ENCODE measurements at places on chromosomes 2 and 18. TPM values are rescaled to one million over a fixed set of nuclear protein-coding genes. Genes with fewer than 3 reads are reported as not detected.

- no peak for DNase-seq
Observed at GRCh38 chr2:30548386-30548785, 101.3 kb downstream of the LCLAT1 start.

GRCh38 chr2:102768892-102769291 lies 7.1 kb downstream of the TMEM182 start:
- no peak for DNase-seq

GRCh38 chr18:52190631-52191030 lies 149.4 kb upstream of the DCC start:
- DNase-seq: no peak

DNA sequence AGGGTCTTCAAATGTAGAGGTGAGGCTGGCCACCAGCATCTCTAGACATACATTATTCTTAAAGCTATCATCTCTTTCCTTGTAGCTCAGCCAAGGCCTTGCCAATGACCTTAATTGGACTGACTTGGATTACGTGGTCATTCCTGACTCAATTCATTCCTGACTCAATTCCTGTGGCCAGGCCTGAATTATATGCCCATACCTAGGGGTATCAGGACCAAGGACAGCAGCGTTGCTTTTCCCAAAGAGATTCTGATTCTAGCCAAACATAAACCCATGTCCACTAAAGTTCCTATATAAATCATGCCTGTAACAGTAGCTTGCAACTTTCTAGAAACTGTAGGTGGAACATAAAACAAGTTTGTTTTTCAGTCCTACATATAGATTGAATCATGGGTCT lies 231.7 kb downstream of the ARL6IP6 start:
- DNase-seq: no peak

DNA sequence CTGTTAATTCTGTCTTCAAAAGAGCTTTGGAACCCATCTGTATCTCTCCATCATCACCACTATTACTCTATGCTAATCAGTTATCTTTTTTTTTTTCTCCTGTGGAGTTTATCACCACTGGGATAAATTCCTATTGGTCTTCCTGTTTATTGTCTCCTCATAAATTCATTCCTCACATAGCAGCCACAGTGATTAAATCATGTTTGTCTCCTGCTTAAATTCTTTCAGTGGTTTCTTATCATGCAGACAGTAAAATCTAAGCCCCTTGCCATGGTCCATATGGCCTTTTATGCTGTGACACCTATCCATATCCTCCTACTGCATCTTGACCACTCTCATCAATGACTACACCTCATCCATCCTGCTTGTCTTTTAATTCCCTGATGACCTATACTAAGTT lies 239.8 kb upstream of the ZEB2 start:
- no peak for DNase-seq

DNA sequence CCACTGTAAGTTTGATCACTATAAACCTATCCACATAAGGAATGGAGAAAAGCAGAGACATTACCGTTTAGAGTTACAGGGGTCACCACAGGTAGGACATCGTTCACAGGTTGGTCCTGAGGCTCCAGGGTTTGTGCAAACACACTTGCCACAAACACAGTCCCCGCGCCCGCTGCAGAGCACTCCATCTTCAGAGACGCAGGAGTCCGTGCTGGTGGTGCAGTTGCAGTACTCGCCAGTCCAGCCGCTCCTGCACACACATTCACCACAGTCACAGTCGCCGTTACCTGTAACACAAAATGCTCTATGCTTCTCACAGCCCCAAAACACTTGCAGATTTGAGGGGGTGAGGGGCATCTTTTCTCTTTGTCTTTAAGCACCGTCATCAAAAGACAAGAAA lies 63.9 kb upstream of the PLA2R1 start:
- no peak for DNase-seq

GRCh38 chr18:30271716-30272115 lies 770.8 kb downstream of the DSC3 start:
- no peak for DNase-seq

DNA sequence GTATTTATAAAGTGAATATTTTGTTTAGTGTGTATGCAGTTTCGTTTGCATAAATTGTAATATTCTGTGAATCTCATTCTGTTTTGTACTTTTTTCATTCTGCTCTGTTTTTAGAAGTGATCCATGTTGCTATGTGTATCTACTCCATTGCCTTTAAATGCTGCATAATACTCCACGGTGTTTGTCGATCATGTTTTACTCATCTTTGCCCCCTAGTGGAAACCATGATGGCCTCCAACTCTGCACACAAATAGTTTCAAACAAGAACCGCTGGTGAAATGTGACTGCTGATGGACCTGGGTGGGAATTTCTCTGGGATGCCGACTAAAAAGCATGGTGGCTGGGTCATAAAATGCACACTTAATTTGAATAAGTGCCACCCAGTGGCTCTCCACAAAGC lies 32.0 kb upstream of the SKOR2 start:
- DNase-seq: no peak

DNA sequence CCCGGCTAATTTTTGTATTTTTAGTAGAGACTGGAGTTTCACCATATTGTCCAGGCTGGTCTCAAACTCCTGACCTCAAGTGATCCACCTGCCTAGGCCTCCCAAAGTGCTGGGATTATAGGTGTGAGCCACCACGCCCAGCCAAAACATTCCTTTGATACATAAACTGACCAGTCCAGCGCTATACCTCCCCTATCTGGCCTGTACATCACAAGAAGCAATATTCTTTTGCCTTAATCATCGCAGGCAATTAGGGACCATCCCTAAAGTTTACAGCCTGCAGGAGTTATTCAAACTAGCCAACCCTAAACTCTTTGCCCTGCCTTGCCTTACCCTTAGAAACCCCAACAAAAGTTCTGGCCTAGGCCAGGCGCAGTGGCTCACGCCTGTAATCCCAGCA lies 6.8 kb upstream of the PPM1G start:
- no peak for DNase-seq

- no peak for DNase-seq
Observed at GRCh38 chr2:142796161-142796560, 81.3 kb upstream of the KYNU start.

DNA sequence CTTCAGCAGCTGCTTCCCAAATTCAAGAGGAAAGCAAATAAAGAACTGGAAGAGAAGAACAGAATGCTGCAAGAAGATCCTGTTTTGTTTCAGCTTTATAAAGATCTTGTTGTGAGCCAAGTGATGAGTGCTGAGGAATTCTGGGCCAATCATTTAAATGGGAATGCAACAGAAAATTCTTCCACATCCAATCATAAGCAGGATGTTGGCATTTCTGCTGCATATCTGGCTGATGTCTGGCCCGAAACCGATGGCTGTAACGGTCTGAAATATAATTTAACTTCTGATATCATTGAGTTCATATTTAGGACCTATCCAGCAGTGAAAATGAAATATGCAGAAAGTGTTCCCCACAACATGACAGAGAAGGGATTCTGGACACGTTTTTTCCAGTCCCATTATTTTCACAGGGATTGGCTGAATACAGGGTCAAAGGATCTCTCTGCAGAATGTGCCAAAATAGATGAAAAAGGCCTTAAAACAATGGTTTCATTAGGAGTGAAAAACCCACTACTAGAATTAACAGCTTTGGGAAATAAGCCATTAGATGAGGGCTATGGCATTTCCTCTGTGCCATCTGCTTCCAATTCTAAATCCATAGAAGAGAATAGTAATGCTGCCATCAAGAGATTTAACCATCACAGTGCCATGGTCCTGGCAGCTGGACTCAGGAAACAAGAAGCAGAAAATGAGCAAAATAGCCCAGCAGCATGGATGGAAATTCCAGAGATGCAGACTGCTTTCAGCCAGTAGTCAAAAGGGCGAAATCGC lies 175.6 kb downstream of the MC4R start:
- no peak for DNase-seq

GRCh38 chr2:74205596-74205995 lies 7.2 kb downstream of the MTHFD2 start:
- DNase-seq: peak; percentile 49

- no peak for DNase-seq
Observed at GRCh38 chr18:56321470-56321869, 316.9 kb downstream of the TXNL1 start.

- no peak for DNase-seq
Observed at GRCh38 chr18:36835927-36836326, 7.0 kb downstream of the KIAA1328 start.

DNA sequence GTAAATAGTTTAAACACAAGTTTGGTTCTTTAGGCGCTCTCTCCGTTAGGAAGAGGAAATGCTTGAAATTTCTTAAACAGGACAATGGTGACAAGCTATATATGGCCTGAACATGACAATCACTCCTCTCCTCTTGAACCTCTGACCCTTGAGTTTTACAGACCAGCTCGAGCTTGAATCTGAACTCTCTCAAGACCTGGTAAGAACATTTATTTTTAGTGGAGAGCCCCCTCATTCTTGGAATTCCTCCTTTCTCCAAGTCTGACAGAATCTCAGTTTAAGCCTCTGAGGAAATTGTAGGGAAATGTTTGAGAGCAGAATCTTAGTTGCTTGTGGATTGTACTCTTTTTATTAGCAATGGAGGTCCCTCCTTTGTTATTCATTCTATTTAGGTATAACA lies 1293.6 kb upstream of the ZEB2 start:
- DNase-seq: no peak

DNA sequence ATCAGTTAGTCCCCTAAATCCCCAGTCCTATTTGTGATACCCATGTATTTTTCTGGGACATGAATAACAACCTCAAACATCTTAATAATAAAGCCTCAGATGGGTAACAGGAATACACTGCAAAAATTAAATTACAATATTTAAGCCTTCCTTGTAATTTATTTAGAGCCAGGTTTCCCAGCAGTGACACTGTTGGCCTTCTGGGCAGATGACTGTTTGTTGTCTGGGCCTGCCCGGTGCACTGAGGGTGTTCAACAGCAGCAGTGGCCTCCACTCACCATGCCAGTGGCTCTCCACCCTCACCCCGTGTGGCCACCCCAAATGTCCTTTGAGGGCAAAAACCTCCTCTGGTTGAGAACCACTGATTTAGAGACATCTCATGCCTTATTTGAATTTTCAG lies 270.2 kb upstream of the SIX3 start:
- no peak for DNase-seq

- DNase-seq: no peak
Observed at GRCh38 chr2:181649436-181649979, 7.4 kb downstream of the CERKL start.

GRCh38 chr2:186220409-186220808 lies 265.7 kb upstream of the ZC3H15 start:
- DNase-seq: no peak

- no peak for DNase-seq
Observed at GRCh38 chr2:121400201-121400600, 115.2 kb upstream of the TFCP2L1 start.

- DNase-seq: no peak
Observed at GRCh38 chr2:104854498-104855220, 744 bp downstream of the POU3F3 start.

- DNase-seq: peak; percentile 8
Observed at GRCh38 chr18:56083097-56083521, 495.1 kb upstream of the TCF4 start.

- DNase-seq: no peak
Observed at GRCh38 chr2:113966171-113966570, 76.3 kb downstream of the ACTR3 start.

GRCh38 chr18:54878159-54878622 lies 49.9 kb downstream of the RAB27B start:
- no peak for DNase-seq

- no peak for DNase-seq
Observed at GRCh38 chr2:78407960-78408794, 617.3 kb upstream of the REG3G start.

- no peak for DNase-seq
Observed at GRCh38 chr2:128271597-128271910, 47.1 kb downstream of the HS6ST1 start.

- DNase-seq: no peak
Observed at GRCh38 chr2:210323003-210323402, 8.0 kb upstream of the MYL1 start.

DNA sequence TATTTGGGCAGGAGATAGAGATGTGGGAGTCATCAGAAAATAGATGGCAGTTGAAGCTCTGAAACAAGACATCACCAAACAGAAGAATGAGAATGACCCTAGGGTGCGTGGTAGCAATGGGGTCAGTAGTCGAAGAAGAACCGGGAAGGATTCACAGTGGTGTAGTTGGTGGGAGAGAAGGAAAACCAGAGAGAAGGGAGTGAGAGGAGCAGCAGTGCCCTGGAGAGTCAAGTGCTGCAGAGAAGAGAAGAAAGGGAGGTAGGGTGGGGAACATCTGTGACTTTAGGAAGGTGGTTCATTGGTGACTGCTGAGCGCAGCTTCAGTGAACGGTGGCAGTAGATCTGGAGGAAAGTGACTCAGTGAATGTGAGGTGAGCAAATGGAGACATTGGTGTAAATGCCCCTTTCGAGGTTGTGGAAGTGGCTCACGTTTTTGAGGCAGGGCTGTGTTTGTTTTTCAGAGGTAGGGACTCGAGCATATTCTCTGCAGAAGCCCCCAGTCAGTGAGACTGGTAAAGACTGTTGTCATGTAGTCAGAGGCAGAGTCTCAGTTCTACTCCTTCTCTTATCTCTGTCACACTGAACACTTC lies 36.4 kb downstream of the CDC42EP3 start:
- no peak for DNase-seq

DNA sequence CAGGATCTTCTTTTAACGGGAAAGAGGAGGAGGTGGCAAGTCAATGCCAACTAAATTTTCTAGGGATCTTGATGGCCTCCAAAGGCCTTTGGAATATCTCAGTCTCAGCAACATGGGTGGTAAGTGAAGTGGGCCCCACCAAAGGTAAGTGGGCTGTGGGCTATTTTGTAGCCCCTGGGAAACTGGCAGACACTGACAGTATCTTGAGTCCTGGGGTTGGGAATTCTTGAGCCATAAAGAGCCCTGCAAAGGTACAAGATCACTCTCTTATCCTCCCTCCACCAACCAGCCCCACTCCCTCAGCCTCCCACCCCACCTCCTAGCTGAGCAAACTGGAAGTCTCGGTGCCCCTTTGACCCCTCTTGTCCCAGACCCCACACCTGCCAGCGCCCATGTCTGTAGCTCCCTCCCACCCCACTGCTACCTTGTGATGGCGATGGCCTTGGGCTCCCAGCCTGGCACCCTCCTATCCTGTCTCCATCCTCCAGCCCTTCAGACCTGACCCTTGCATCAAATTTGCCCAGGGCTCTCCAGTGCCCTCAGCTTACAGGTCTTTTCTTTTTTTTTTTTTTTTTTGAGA lies 8.5 kb downstream of the ATP6V1B1 start:
- DNase-seq: no peak

GRCh38 chr18:44396550-44396949 lies 284.1 kb upstream of the SETBP1 start:
- no peak for DNase-seq

GRCh38 chr2:8141780-8142179 lies 540.1 kb upstream of the ID2 start:
- DNase-seq: no peak

- no peak for DNase-seq
Observed at GRCh38 chr2:205571360-205571959, 110.8 kb upstream of the NRP2 start.

GRCh38 chr2:48482313-48482712 lies 47.6 kb upstream of the STON1 start:
- DNase-seq: no peak

Gene DYSF
- 10.9 TPM for total RNA-seq

Gene HOXD12
- not detected for total RNA-seq

Gene PLB1
- total RNA-seq: 1.0 TPM

Gene ZNF407
- 19.1 TPM for total RNA-seq

Gene LYPD1
- 3.1 TPM for total RNA-seq

Gene ZBTB7C
- 2.3 TPM for total RNA-seq

Gene EPAS1
- total RNA-seq: 58.4 TPM

Gene PLGLB1
- total RNA-seq: 4.6 TPM

Gene GNAL
- 2.1 TPM for total RNA-seq

Gene SRD5A2
- not detected for total RNA-seq

Gene ALPG
- not detected for total RNA-seq
